ENCODE measurements at places on chromosomes 6 and 20. TPM values are rescaled to one million over a fixed set of nuclear protein-coding genes. Genes with fewer than 3 reads are reported as not detected.

GRCh38 chr6:110366975-110367374, 8.8 kb upstream of the METTL24 start:
- peak; percentile 23 for DNase-seq

- DNase-seq = no peak
Measured at GRCh38 chr6:130766239-130767144, 60.7 kb upstream of the SMLR1 start.

DNA sequence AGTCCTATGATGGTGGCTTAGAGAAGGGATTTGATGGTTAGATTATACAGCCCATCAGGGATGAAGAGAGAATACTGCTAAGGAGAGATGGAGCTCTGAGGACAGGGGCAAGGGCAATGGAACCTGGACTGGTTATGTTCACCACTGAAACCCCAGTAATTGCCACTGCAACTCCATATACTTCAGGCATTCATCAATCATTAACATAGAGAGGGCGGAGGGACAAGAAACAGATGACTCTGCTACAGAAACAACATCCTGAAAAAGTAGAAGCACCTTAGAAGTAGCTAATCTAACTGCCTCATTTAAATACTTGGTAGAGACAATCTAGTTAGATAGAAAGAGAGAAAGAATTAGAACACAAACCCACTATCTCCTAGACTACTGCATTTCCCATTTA, 89.8 kb downstream of the MDN1 start:
- DNase-seq = no peak

Gene C2
- 4.3 TPM for total RNA-seq

DNA sequence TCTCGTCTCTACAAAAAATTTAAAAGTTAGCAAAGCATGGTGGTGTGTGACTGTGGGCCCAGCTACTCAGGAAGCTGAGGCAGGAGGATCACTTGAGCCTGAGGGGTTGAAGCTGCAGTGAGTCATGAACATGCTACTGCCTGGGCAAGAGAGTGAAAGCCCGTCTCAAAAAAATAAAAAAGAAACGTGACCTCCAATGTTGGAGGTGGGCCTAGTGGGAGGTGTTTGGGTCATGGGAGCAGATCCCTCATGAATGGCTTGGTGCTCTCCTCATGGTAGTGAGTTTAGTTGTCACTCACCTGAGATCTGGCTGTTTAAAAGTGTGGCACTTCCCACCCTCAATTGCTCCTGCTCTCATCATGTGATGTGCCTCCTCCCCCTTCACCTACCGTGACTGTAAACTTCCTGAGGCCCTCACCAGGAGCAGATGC, 24.3 kb downstream of the RBL1 start:
- peak; percentile 19 for DNase-seq

Gene BCAS4
- 89.9 TPM for total RNA-seq

- no peak for DNase-seq
Measured at GRCh38 chr6:132388291-132388690, 13.0 kb downstream of the MOXD1 start.

Gene PRRT1
- total RNA-seq = 5.5 TPM

Gene ULBP3
- total RNA-seq = not detected

DNA sequence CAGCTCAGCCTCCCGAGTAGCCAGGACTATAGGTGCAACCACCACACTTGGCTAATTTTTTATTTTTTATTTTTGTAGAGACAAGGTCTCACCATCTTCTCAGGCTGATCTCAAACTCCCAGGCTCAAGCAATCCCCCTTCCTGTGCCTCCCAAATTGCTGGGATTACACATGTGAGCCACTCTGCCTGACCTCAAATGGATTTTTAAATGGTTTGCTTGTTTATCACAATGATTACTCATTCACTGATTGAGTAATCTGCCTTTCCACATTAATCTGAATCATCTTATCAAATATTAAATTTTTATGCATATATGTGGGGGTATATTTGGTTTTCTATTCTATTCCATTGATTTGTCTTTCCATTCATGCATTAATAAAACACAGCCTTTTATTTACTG, 9.4 kb upstream of the KHDC1L start:
- DNase-seq = no peak
